Cardiac ventricle fibroblast (primary cell): ENCODE measurements at places on chromosomes 16 and 17. TPM values are rescaled to one million over a fixed set of nuclear protein-coding genes. Genes with fewer than 3 reads are reported as not detected.

The C16orf92 gene
- total RNA-seq = not detected in 2 replicates

The SCRN2 gene
- total RNA-seq = 29.3 and 31.5 TPM in 2 replicates

The HSPB9 gene
- not detected in 2 replicates for total RNA-seq

The HEATR9 gene
- total RNA-seq = not detected in 2 replicates

The CFAP119 gene
- total RNA-seq = 0.62 and 0.93 TPM in 2 replicates

The CMTR2 gene
- 11.9 and 12.0 TPM in 2 replicates for total RNA-seq

The RPS15A gene
- 3,042 and 3,708 TPM in 2 replicates for total RNA-seq

The NTN1 gene
- 0.06 and 0.24 TPM in 2 replicates for total RNA-seq

The EFNB3 gene
- total RNA-seq = 7.0 and 8.4 TPM in 2 replicates

The HSD17B1 gene
- total RNA-seq = 0.10 and 1.6 TPM in 2 replicates

The CYGB gene
- total RNA-seq = 126 and 147 TPM in 2 replicates

The CX3CL1 gene
- 3.4 and 5.6 TPM in 2 replicates for total RNA-seq

The FHOD1 gene
- total RNA-seq = 18.8 and 22.7 TPM in 2 replicates

The PRKCB gene
- 0.15 TPM in 1 of 2 replicates, not detected in the other for total RNA-seq

The SOX15 gene
- 0.20 and 0.25 TPM in 2 replicates for total RNA-seq

The HAGHL gene
- total RNA-seq = 5.9 and 16.4 TPM in 2 replicates

The SMG1 gene
- 32.6 and 42.5 TPM in 2 replicates for total RNA-seq

The SCIMP gene
- total RNA-seq = not detected in 2 replicates

The AGRP gene
- total RNA-seq = not detected in 2 replicates

The SLC35G6 gene
- total RNA-seq = not detected in 2 replicates

The LRRC45 gene
- total RNA-seq = 11.6 and 13.3 TPM in 2 replicates

The RGS9 gene
- 0.81 and 2.2 TPM in 2 replicates for total RNA-seq

The VAC14 gene
- 21.2 and 22.5 TPM in 2 replicates for total RNA-seq

The PGAP3 gene
- 10.5 and 16.8 TPM in 2 replicates for total RNA-seq

The GLTPD2 gene
- total RNA-seq = not detected in 2 replicates

The TP53TG3 gene
- total RNA-seq = not detected in 2 replicates

The PRSS21 gene
- 1.00 TPM in 1 of 2 replicates, not detected in the other for total RNA-seq

The ENPP7 gene
- not detected in 2 replicates for total RNA-seq

The USP43 gene
- total RNA-seq = not detected in 2 replicates

The NOD2 gene
- 0.19 and 0.49 TPM in 2 replicates for total RNA-seq

The TMEM204 gene
- 16.8 and 20.5 TPM in 2 replicates for total RNA-seq

The PRCD gene
- 5.7 and 6.6 TPM in 2 replicates for total RNA-seq

The KRT9 gene
- not detected in 2 replicates for total RNA-seq

The TP53TG3E gene
- not detected in 2 replicates for total RNA-seq
